ENCODE measurements at places on chromosomes 2 and 18.

GRCh38 chr18:28112056-28112470, 64.9 kb downstream of the CDH2 start:
- no peak for DNase-seq

DNA sequence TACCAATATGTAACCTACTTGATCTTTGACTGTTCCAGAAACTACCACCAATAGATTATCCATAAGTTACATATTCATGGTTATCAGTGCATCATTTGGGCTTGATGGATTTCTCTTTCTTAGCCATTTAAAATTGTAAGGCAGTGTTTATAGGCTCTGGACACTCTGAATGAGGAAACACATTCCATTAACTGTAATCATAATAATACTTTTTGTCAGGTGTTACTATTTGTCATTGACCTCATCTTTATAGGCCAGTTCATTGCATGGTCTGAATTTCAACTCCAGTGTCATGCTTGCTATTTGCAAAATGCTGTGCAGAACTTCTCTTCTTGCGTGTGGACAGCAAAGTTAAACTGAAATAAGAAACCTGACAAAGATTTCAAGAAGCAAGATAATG, 1340.2 kb upstream of the ZEB2 start:
- DNase-seq: no peak

DNA sequence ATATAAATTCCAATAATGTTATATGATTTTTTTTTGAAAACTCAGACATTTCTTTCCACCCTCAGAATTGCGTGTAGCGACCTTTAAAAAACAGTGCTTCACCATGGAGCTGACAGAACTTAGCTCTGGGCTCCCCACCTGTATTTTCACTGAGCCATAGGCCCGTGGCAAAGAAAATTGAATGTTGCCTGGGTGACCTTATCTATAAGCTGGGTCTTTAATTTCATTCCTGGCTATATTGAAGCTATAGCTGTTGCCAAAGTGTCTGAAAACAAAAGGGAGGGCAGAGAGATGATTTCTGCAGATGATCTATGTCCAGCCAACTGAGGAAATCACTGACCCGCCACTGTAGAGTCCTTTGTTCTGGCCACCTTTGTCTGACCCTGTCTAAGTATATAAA, 411.7 kb downstream of the PTPRM start:
- no peak for DNase-seq

- no peak for DNase-seq
These were observed 22.7 kb upstream of the ACMSD start for GRCh38 chr2:134815741-134816140.

- no peak for DNase-seq
These were observed 15.8 kb downstream of the PKDCC start for GRCh38 chr2:42063431-42064171.
